Hippocampal formation (tissue), 2 donors: ENCODE measurements at places on chromosomes 6 and 20.

- DNase-seq: no peak
Observed at GRCh38 chr20:49426395-49426794, 56.1 kb downstream of the KCNB1 start.

GRCh38 chr6:104575536-104575935 lies 284.2 kb downstream of the HACE1 start:
- no peak for DNase-seq

DNA sequence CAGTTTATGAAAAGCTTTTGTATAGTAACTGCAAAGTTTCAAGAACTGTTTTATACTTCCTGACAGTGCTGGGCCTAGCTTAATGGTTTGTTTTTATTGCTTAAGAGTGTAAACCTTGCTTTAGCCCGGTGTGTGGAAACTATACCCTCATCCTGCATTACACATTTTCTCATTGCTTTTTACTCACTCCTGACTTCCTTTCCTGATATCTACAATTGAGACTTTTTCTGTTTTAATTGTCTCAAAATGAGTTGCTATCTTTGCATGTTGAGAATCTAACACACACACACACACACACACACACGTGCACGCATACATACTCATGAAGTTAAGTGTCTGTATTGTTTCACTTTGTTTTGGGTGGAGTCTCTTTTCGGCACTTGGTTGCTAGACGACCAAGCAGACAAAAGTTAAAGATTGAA lies 16.7 kb downstream of the BMP2 start:
- DNase-seq: no peak

DNA sequence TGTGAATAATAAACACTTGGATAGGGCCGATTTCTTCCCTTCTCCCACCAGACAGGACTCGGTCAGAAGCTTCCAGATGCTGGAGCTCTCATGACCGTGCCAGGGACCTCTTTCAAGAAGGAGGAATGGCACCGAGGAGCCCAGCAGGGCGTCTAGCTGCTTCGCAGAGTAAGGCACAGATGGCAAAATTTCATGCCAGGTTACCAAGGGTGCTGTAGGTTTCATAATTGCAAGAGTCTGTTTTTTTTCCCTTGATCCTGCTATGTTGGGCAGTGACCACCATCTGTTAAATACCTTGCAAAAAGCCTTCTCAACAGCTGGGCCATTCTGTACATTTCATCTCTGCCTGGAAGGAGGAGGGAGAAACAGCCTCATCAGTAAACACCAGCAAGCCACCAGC lies 111.8 kb downstream of the EDN3 start:
- DNase-seq: no peak

DNA sequence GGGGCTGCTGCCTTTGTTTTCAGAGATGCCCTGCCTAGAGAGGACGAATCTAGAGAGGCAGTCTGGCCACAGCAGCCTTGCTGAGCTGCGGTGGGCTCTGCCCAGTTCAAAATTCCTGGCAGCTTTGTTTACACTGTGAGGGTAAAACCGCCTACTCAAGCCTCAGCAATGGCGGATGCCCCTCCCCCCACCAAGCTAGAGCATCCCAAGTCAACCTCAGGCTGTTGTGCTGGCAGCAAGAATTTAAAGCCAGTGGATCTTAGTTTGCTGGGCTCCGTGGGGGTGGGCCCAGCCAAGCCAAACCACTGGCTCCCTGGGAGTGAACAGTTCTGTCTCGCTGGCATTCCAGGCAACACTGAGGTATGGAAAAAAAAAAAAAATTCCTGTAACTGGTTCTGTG lies 970.9 kb downstream of the TBC1D32 start:
- no peak for DNase-seq

DNA sequence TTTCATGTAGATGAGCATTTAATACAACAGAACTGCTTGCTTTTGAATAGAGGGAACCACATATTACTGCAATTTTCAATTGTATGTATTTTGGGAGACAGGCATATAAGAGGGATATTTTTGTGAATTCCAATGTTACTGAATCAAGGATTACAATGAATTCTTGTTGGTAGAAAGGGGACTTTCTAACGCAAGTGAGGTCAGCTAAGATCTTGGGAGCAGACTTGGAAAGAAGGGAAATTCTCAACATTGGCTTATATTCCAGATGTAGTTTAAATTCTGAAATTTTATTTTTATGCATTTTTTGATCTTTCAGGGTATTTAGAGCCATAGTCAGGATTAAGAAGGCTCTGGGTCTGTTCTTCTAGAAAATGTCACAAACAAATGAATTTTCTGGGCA lies 43.3 kb upstream of the CTAGE9 start:
- DNase-seq: no peak

GRCh38 chr6:98056955-98057354 lies 773.9 kb upstream of the MMS22L start:
- DNase-seq: no peak

GRCh38 chr6:74248966-74249365 lies 553.0 kb downstream of the CD109 start:
- no peak for DNase-seq

- DNase-seq: no peak
Observed at GRCh38 chr6:48067886-48068277, 43.1 kb downstream of the PTCHD4 start.

- DNase-seq: peak; percentile 36
Observed at GRCh38 chr20:37336369-37337207, 9.4 kb upstream of the SRC start.

GRCh38 chr6:4404415-4404814 lies 269.0 kb upstream of the ECI2 start:
- DNase-seq: no peak

GRCh38 chr20:19565736-19566135 lies 192.3 kb upstream of the RIN2 start:
- DNase-seq: no peak

DNA sequence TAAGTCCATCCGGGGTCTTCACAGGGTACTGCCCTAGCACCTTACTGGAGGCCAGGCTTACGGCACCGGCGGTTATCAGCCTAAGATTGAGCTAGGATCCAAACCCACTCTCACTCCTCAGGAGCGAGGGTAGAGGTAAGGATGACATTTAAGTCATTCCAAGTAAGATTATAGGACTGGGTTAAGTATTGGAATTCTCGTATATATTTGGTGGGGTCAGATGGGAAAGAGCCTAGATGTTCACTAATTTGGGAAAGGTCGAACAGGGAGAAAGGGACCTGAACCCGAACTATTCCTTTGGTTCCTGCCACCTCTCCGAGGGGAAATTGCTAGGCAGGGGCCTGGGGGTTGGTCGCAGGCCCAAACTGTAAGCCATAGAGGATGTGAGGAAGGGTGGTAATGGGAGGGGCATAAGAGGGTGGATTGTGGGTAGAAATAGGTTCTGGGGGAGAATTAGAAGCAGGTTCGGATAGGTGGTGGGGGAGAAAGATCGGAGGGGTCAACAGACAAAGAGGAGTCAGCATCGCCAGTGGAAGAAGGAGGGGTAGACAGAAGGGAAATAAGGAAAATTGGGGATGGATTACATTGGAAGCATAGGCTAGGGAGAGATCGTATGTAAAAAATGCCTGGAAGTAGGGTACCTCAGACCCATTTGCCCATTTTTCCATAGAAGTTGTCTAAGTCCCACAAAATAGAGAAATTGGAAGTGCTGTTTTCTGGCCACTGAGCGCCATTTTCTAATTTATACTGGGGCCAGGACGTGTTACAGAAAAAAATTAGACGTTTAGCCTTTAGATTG lies 747.1 kb upstream of the ADGRB3 start:
- DNase-seq: no peak

DNA sequence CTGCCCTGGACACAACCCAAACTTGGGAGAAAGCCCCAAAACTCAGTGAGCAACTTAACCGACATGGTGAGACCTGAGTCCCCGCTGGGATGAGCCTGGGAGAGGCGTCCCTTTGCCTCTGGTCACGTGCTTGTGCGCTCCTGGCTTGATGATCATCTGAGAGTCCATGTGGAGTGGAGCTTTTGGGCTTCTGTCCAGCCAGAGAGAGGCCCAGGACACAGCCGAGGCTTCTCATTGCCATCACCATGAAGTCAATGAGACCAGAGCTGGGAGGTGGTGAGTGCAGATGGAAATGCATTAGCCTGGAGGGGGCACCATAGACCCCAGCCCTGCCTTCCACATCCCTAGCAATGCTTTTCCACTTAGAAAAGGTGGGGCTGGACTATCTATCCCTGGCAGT lies 250.0 kb downstream of the SLC24A3 start:
- DNase-seq: no peak

GRCh38 chr20:58891086-58891717 lies 38.7 kb downstream of the GNAS start:
- DNase-seq: peak; percentile 49

DNA sequence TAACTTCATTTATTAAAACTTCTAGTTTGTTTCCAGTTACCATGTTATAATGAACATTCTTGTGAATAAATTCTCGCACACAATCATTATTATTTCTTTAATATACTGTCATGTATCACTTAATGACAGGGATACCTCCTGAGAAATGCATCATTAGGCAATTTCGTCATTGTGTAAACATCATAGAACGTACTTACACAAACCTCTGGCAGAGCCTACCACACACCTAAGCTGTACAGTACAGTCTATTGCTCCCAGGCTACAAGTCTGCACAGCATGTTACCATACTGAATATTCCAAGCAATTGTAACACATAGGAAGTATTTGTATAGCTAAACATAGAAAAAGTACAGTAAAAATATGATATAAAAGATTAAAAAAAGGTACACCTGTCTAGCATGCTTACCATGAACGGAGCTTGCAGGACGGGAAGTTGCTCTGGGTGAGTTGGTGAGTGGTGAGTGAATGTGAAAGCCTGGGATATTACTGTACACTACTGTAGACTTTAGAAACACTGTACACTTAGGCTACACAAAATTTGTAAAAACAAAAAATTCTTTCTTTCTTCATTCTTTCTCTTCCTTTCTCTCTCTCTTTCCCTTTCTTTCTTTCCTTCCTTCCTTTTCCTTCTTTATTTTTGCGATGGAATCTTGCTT lies 268.2 kb upstream of the SOX4 start:
- no peak for DNase-seq
